Activated T-helper 17 cell treated with anti-CD3 and anti-CD28 coated beads, Interleukin-2, amount 50 U/mL, for 72 hours (primary cell): ENCODE measurements at places on chromosomes 2 and 18. TPM values are rescaled to one million over a fixed set of nuclear protein-coding genes. Genes with fewer than 3 reads are reported as not detected.
A peak's percentile ranks its signal among the peaks of the same experiment; 100 is the strongest.

TEKT4 gene
- not detected for total RNA-seq

DNA sequence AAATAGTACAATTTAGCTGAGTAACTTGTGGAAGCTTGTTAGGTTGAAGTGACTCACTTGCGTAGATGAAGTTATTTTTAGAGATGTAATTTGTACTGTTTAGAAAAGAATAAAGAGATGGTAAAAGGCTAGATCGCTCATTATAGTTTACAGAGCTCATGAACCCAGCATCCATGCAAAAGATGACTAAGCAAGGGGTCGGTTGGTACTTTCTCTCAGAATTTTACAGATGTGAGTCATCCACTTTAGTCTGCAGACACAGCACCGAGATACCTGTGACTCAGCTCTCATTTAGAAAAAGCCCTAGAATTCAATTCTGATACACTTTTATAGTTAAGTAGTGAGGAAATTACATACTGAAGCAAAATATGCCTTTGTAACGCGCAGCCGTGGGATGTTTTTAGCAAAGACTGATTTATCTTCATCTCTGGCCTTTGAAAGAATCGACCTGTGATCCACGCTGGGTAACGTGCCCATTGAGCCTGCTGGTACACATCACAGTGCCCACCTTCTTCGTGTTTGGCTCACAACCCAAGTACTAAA lies 116.5 kb upstream of the FOSL2 start:
- peak; percentile 90 for ATAC-seq

DNA sequence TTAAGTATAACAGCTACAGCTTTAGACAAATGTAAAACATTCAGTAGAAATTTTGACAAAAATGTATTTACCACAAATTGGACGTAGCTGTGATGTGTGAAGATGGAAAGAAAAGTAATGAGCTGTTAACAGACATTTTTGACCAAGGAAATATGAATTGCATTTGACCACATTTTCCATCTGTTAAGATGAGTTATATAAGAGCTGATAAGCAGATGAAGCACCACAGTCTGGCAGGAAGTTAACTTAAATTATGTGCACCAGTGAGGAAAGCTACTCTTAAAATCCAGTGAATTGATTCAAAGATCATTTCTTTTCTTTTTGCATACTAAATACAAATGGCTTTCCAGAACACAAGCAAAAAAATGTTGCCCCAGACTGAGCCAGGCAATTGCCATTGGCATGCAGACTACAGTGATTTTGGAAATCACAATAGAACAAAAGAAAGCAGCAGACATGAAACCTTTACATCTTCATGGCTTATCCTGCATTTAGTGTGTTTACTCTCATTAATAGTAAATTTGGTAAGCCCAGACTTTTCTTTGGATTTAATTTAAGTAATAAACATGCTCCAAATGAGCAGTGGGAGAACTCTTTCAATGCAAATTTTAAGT lies 493.7 kb downstream of the TMX3 start:
- ATAC-seq = no peak

GRCh38 chr2:165953306-165953654 lies 296 bp downstream of the TTC21B start:
- peak; percentile 41 for ATAC-seq

DNA sequence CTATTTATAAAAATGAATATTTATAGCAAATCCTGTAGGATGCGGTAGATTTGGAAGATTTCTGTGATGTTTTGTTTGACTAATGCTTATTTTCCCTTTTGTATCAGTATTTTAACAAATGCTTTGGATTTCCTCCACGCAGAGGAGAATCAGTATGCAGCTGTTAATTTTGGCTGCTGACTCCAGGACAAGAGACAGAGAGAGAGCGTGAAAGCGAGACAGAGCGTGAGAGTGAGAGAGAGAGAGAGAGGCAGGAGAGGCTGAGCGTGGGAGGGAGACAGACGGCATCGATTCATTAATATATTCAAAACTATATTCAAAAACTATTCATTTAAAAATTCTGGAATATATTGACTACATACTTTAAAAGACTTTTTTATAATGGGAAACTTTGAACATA lies 62.5 kb downstream of the RRM2 start:
- ATAC-seq = no peak

SYT4 gene
- total RNA-seq = not detected

DNA sequence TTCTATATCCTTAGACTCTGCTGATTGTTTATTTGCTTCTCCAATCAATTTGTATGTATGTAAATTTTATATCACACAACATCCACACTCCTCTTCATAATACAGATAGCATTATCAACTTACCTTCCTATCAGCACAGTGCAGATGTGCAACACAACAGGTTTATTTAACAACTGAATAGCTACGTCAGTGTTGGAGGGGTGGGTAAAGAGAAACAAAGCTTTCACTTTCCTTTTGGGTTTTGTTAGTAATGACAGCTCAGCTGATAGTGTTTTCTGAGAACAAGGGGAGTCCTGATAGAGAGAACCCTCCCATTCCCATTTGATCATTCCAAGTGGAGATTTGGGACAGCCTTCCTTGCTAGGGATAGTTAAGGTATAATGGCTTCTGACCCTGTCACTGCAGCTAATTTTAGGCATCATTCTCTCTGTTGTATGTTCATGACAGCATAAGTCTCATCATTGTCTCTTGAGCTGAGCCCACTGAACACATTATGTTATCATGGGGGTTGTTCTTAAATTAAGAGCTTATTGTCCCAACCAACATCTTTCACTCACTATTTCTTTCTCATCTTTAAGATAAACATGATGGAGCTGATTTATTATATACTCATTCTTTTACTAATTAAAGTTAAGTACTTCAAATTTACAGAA lies 227.7 kb downstream of the GPD2 start:
- ATAC-seq = no peak

CDCA7 gene
- total RNA-seq = 15.4 TPM

PARD6G gene
- total RNA-seq = 0.98 TPM

- no peak for ATAC-seq
Measured at GRCh38 chr18:47246027-47246971, 5.2 kb downstream of the SKOR2 start.

DNA sequence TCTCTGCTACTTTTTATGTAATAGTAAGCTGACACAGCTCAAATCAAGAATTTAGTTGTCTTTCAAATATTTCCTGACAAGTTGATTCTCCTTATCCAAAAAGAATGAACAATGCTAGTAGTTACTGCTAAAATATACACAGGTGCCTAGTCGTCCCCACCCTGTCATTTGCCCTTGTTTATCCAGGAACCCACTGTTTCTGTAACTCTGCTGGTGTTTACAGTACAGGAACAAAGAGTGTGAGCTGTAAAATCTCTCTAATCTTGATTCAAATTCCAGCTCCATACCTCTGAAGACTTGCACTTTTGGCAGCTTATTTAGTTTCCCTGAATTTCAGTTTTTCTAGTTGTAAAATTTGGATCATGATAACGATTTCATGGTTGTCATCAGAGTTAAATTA lies 21.1 kb upstream of the SCYGR2 start:
- ATAC-seq = no peak

PARD3B gene
- 1.5 TPM for total RNA-seq

- no peak for ATAC-seq
Measured at GRCh38 chr2:100018341-100019193, 123.8 kb downstream of the AFF3 start.

DNA sequence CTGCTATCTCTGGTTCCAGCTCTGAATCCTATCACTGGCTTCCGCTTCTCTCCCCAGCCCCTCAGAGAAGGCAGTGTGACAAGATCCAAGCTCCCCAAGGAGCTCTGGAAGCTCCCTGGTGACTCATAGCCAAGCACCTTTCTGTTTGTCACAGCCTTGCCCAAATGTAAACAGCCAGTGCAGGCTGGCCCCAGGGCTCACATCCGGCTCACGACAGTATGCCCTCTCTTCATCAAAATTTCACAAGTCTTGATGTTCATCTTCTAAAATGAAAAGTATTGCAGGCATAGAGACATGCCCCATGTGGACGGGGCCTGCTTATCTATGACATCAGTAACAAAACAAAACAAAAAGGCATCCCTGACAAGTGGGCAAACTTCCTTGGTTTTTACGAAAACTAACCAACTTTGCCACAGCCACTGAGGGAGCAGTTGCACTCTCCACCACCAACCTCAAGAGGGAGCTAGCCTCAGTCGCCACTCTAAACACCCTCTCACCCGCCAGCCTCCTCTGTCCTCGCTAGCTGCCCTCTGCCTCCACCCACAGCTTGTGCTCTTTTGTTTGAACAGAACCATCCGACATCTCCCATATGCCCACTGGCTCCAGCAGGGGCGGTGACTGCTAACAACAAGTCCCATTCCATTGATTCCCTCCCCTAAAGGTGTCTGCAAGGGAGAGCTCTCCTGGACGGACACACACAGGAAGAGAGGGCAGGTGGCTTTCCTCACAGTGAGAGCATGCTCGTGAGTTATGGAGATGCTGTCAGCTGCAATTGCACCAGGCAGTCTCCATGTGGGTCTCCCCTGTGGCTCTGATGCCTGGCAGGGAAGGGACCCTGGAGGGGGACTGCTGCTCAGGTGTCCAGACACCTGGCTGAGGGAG lies 71.0 kb upstream of the DAPL1 start:
- no peak for ATAC-seq

DNA sequence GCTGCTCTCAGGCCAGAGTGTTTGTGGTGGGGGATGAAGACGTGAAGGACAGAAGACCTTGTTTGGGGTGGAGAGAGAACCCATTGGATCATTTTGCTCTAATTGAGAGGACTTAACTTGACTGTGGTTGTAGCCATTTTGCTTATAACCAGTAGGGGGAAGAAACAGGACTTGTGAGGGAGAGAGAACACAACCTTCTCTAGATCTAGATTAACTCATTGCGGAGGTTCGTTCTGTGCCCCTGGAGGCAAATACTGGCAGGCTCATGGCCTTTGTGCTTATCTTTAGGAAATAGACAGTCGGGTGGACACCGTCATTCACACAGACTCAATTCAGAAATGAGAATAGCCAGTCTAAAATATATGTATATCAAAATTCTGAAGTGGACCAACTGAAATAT lies 147.0 kb upstream of the LHCGR start:
- ATAC-seq = no peak

GRCh38 chr2:38128653-38129052 lies 52.7 kb upstream of the CYP1B1 start:
- ATAC-seq = no peak

GRCh38 chr2:226932443-226932842 lies 96.6 kb downstream of the RHBDD1 start:
- ATAC-seq = no peak

- ATAC-seq = no peak
Measured at GRCh38 chr18:39773646-39774045, 2181.4 kb upstream of the PIK3C3 start.

DNA sequence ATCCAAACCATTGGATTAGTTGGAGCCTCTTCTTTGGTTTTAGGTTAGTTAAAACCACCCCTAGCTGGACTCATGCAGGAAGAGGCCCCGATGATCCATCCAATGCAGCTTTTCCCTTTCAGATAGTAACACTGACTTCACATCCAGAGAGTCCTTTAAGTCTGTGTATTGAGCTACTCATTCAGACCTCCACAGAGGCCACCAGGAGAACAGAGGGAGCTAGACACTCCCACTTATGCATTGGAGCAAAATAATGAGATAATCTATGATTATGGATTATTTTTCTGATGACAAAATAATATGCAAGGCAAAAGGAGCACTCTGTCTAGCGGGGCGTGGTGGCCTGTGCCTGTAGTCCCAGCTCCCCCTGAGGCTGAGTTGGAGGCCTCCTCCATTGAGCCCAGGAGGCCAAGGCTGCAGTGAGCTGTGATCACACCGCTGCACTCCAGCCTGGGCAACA lies 1.6 kb upstream of the ROCK2 start:
- ATAC-seq = no peak

DSG4 gene
- not detected for total RNA-seq

CD302 gene
- 0.29 TPM for total RNA-seq

DNA sequence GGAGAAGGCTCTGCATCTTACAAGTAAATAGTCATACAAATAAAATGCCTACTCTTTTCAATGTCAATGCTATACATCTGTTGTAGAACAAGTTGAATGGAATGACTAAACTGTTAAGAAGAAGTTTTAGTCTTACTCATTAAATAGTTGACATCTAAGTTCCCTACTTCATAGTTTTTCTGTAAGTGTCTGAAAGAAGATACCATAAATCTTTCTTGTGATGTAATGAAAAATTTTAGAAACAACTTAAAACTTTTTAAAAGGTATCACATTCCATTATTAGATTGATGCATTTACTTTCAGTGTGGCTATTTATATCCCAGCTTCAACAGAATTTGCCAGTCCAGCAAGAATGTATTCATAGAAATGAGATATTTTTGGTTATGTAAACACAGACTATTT lies 185.2 kb upstream of the EPC2 start:
- peak; percentile 18 for ATAC-seq

DNA sequence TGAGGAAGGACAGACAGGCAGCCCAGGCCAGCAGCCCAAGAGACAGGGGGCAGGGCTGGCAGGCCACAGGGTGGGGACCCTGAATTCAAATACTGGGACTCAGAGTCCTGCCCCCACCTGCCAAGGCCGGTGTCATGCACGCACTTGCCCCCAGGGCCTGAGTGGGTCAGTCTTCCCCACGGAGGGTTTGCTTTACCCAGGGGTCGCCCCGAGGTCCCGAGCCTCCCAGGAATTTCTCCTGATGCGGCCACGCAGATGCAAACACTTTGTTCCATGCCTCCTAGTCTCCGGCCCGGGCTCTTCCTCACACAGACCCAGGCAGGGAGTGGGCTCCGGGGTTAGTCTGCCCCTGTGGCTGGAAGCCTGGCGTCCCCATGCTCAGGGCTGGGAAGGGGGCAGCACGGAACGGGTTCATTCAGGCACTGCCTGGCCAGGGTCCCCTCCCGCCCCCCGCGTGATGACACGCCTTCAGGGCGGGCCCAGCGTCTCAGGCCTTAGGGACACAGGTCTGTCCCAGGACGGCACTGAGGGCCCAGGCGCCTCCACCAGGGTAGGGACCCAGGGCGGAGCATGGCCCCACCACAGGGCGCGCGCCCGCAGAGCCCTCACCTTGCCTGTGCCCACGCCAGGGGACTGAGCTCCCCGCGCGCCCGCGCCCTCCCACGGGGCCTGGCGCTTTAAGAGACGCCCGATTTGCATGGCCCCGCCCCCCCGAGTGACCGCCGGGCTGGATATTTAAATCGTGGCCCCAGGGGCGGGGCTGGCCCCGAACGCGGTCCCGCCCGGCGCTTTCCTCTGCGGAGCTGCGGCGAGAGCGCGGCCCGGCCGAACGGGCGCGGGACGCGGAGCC lies at the start of gene SNED1:
TSS of gene SNED1 (plus strand) at position 763 of the 850 bp plus-strand sequence. CDS start 220 bp downstream, outside the sequence.
- ATAC-seq = peak; percentile 77

DNA sequence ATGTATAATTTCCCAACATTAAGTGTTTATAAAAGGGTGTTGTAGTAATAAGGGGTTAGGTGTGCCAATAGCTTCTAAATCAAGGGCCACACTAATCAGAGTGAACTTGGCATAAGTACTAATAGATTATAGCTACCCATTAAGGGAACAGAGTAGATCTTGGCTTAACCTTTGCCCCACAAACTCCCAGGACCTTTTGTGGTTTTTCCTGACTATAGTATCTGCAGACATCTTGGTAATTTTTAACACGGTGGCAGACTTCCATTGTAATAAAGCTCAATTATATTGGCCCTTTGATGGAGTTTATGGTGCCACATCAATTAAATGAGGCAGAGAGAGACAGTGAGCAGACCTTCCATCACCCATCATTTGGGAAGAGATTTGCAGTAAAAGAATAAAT lies 358.5 kb upstream of the HNRNPA3 start:
- ATAC-seq = no peak

GRCh38 chr18:55587418-55588110 lies 428 bp downstream of the TCF4 start:
- no peak for ATAC-seq

GRCh38 chr2:224832207-224832606 lies 116.0 kb upstream of the CCDC195 start:
- no peak for ATAC-seq

TMEM131 gene
- 36.4 TPM for total RNA-seq

DOK6 gene
- not detected for total RNA-seq

- no peak for ATAC-seq
Measured at GRCh38 chr2:196279541-196279940, 108.2 kb upstream of the STK17B start.
